ENCODE measurements at places on chromosomes 1 and 21.

GRCh38 chr1:51768971-51769588, 109.4 kb downstream of the NRDC start:
- H3K27me3 ChIP-seq: no peaks in the 10 kb centered on the region
- H3K4me1 ChIP-seq: no peaks in the 10 kb centered on the region
- H3K4me3 ChIP-seq: no peak overlapping the region
- peaks cover 18% of the 10 kb centered on the region for H3K36me3 ChIP-seq

DNA sequence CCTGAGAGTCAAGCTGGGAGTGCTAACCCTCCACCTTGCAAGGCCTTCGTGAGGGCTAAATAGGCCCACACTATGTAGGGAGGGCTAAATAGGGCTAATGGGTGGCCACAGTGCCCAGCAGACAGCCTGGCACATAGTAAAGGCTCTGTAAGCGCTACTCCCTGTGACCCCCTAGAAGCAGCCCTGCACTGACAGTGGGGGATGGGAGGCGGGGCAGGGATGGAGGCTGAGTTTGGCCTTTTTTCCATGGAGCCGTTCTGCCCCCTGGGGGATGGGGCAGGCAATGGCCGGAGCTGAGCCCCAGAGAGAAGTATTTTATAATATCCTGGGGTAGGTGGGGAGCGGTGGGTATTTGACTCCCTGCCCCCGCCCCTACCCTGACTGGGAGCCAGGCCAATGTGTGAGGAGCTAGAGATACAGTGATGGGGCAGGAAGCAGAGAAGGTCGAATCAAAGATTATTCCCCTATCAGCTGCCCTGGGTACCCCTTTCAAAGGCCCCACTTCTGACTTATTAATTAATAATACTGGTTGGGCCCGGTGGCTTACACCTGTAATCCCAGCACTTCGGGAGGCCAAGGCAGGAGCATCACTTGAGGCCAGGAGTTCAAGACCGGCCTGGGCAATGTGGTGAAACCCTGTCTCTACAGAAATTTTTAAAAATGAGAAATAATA, 42.3 kb downstream of the LACTBL1 start:
- no peaks in the 10 kb centered on the region for H3K36me3 ChIP-seq
- no peaks in the 10 kb centered on the region for H3K27me3 ChIP-seq
- no peak overlapping the region for H3K27ac ChIP-seq
- H3K4me3 ChIP-seq: no peak overlapping the region
- DNase-seq: peak; percentile 30
- H3K4me1 ChIP-seq: no peaks in the 10 kb centered on the region

DNA sequence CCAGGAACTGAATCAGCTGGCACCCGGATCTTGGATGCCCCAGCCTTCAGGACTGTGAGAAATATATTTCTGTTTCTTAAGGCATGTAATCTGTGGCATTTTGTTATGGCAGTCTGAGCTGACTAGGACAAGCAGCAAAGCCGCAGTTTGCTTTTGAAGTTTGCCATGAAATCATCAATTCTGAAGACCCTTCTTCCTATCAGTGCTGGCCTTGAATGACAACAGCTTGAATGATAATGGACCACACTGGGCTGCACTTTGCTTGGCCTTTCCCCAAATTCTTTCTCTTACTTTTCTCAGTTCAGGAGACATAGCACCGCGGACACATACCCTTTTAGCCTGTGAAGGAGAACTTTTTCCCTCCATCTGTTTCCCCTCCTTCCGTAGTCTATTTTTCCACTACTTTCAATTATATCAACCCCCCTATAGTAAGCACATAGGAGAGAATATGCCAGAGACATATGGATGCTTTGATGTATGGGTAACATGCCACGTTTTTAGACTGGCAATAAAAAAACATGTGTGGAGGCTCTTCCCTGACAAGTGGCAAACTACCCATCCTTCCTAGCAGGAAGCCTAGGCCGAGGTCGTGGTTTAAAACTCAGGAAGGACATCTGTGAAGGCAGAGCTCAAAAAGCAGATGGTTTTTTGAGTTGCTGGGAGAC, 42.9 kb downstream of the HLX start:
- no peaks in the 10 kb centered on the region for H3K36me3 ChIP-seq
- no peak overlapping the region for H3K4me3 ChIP-seq
- no peaks in the 10 kb centered on the region for H3K4me1 ChIP-seq
- H3K27ac ChIP-seq: no peak overlapping the region
- no peaks in the 10 kb centered on the region for H3K27me3 ChIP-seq
- DNase-seq: no peak

GRCh38 chr21:34889320-34889675, 159.8 kb downstream of the RUNX1 start:
- H3K36me3 ChIP-seq: no peaks in the 10 kb centered on the region
- peak; percentile 47 for DNase-seq
- H3K4me1 ChIP-seq: peaks cover 32% of the 10 kb centered on the region
- H3K4me3 ChIP-seq: peak overlapping the region; percentile 74
- H3K27me3 ChIP-seq: peaks cover 27% of the 10 kb centered on the region

DNA sequence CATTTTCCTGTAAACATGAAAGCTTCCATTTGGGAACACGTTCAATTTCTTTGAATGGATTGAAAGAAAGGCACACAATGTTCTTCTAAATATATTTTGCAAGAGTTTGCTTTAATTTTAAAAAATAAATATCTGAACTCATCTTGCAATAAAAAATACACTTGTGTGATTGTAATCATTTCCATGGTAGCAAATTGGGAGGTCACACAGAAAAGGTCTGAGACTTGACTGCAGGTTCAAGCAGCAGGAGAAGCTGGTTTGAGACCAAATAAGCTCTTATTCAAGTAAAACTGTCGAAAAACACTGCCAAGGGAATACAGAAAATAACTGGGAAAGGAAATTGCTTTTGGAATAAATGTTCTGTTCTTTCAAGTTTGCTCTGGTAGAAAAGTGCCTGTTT, 498.9 kb downstream of the ADGRL2 start:
- no peak overlapping the region for H3K27ac ChIP-seq
- no peak for DNase-seq
- H3K27me3 ChIP-seq: no peaks in the 10 kb centered on the region

GRCh38 chr1:56034222-56034621, 545.1 kb downstream of the PLPP3 start:
- no peak overlapping the region for H3K27ac ChIP-seq
- peaks cover 44% of the 10 kb centered on the region for H3K4me1 ChIP-seq
- DNase-seq: no peak
- no peak overlapping the region for H3K4me3 ChIP-seq
- no peaks in the 10 kb centered on the region for H3K27me3 ChIP-seq
